ENCODE measurements at places on chromosomes 6 and 20.

DNA sequence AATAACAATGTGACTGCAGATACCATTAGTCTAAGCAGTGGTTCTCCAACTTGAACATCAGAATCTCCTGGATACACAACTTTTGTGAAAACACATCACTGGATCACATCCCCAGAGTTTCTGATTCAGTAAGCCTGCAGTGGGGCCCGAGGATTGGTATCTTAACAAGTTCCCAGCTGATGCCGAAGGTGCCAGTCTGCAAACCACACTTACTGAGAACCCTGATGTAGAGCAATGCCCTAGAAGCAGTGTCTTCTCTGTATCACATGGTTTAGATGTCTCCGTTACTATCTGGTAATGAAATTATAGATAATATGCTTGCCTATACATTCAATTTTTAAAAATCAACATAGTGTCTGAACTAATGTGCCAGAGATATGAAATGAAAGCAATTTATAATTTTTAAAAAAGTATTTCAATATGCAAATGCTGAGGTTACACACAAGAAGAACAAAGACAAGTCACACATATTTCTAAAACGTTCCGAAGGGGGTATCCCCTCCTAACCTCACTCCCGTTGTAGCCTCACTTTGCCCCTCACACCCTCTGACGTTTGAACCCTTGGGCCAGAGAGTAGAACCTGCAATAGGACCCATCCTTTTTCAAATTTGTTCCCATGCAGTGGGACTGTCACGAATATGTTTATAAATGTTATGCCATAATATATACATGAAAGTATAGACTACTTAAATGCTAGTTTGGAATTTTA, 115.4 kb upstream of the SAMD5 start:
- DNase-seq: no peak

DNA sequence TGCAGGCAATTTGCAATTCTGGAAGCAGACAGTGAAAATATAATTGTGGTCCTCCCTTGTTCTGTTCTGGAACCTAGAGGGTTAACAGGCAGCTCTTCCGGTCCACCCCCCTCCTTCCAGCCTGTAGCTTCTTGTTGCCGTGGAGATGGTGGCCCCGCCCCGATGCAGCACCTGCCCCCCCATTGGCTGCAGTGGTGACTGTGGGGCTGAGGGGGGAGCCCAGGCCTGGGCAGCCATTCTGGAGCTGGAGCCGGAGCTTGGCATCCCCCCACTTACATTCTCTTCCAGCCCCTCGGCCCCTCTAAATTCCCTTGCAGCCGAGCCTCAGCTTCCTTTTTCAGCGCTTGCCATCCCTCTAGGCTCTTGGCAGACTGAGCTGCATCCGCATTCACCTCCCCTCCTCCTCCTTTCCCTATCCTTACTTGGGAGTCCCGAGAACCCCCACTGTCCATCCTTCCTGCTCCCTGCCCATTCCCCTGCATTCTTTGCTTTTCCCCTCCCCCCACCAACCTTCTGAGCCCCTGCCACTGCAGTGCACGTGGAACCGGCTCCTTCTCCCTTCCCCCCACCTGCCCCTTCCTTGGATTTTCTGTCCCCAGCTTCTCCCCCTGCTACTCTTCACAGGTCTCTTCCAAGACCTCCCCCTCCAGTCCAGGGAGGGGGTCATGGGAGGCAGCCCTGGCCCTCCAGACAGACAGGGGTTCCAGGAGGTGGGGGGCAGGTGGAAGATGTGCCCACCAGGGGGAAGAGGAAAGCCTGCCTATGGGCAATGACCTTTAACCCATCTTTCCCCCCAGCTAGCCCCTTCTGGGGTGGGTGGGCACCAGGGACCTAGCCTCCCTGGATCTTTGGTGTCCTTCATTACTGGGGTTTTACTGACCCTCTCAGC, 11.4 kb downstream of the SYNGAP1 start:
- no peak for DNase-seq

- DNase-seq: no peak
Measured at GRCh38 chr6:159311618-159312017, 142.4 kb downstream of the FNDC1 start.

DNA sequence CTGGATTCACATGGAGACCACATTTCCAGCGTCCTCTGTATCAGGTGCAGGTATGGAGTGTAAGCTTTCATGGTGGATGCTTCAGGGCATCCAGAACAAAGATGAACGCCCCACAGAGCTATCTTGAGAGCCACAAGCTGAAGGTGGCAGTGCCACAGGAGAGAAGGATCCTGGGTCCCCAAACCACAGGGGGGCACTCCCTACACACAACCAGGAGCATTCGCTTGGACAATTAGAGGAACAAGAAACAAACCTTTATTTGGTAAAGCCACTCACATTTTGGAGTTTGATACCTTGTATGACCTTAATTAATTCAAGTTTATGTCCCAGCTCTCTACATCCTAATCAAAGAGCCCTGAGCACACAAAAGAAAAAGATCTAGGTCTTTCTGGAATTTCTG, 406.3 kb downstream of the PREX1 start:
- no peak for DNase-seq

DNA sequence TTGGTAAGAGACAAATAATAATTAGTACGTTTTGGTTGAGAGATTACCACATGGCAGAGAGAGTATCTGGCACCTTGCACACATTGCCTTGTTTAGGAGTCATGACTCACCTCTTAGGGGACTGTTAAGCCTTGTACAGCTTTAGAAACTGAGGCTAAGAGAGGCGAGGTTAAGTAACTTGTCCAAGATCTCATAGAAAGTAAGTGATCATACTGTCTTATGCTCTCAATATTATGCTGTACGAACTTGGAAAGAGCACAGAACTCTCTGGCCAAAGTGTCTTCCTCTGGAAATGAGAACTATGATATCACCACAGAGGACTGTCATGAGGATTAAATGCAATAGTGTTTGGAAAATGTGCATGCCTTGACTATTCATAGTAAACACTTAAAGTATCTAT, 249.0 kb downstream of the UTRN start:
- DNase-seq: no peak

DNA sequence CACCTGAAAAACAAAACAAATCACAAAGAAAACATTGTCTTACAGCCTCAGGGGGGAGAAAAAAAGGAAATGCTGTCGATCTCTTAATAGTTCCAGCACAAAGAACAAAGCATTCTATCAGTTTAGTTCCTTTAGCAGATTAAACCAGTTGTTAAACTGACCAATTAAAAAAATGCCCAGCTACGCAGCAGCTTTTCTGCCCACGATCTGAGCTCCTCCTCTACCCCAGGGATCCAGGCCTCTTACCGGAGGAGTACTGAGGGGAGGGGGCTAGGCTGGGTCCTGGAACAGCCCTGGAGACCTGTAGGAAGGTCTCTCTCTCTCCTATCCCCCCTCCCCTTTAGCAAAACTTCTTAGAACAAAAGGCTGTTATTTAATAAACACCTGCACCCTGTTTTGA, 13.4 kb downstream of the PTK7 start:
- DNase-seq: no peak

DNA sequence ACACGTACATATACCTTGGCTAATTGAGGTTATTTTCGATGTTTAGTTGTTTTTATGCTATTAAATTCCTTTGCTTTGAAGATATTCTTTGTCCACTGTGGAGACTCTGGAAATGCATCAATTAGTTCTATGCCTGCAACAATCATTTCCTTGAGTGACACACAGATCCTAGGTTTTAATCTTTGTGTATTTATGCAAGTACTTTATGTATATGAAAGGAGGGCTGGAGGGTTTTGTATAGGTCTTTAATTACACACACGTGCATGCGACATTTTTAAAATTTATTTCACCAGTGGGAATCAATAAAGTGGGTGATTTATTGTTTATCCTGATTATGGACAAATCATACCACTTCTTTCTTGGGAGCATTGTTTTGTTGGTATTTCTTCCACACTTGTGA, 57.3 kb downstream of the ZFAND3 start:
- DNase-seq: no peak

DNA sequence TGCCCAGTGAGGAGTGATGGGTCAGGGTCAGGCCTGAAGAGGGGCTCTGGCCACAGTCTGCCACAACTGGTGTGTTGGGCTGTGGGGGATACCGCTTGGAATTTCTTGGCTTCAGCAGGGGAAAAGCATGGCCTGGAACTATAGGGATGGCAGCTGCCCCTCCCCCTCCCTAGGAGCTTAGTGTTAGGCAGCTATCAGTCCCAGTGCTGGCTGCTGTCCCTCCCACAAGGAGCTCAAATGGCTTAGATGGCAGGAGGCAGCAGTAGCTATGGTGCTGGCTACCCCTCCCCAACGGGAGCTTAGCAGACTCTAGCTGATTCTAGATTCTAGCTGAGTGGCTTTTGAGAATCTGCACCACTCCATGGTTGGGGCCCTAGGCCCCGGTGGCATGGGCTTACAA, 414.5 kb upstream of the HSF2 start:
- no peak for DNase-seq

DNA sequence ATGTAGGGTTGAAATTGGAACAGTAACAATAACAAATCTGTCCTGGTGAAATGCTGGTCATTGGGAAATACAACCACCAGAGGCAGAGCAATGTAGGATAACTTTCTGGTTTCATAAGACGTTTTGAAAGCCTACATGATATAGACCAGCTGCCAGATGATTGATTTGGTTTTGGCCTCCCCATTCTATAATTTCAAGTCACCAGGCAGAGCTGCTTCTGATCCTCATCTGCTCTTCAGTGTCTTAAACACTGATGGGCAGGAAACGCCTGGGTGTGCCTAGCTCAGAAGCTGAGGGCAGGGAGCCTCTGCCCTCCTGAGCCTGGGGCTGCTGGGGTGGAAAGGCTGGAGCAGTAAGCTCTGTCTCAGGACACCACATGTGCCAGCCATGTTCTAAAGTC, 24.5 kb downstream of the DHX35 start:
- DNase-seq: no peak

DNA sequence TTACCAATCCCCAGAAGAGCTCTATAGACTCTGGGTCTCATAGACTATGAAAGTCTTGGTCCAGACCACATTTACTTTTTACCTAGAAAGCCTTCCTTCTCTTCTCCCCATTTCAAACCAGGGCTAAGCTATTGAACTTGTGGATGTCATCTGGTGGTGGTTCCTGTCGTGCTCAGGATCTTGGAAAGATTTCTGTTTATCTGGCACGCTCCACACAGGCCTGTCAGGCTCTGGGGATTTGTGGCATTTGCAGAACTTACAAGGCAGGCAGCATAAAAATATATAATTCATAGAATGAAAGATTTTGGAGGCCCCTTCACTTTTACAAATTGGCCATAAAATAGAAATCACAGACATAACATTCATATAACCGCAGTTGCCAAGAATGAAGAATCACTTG, 188.1 kb downstream of the UST start:
- no peak for DNase-seq

GRCh38 chr6:140353536-140353935, 979.1 kb upstream of the CITED2 start:
- no peak for DNase-seq

DNA sequence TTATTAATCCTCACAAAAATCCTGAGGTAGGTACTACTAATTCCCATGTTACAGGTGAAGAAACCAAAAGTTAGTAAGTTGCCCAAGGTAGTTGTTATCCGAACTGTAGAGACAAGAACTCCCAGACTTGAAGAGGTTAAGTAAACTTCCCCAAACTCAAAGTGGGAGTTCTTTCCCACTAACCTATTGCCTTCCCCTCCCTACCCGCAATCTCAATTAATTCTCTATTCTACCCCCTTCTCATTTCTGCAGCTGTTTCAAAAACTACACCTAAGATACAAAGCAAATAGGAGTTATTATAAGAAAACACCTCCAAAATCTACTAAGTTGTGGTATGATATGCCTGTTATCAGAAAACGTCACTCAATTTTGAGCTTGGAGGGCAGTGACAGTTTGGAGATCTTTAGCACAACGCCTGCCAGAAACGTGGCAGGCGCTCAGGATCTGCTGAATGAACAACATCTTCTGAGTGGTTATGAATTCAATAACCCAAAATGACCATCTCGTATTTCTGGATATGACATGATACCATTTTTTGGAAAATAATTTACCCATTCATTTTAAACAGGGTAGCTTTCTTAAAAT, 7.1 kb downstream of the CSNK2A1 start:
- no peak for DNase-seq

- DNase-seq: no peak
Measured at GRCh38 chr6:135434991-135435390, 62.5 kb downstream of the AHI1 start.

GRCh38 chr6:139547804-139548203, 173.4 kb upstream of the CITED2 start:
- no peak for DNase-seq

- DNase-seq: no peak
Measured at GRCh38 chr6:44915111-44915510, 413.0 kb upstream of the RUNX2 start.

DNA sequence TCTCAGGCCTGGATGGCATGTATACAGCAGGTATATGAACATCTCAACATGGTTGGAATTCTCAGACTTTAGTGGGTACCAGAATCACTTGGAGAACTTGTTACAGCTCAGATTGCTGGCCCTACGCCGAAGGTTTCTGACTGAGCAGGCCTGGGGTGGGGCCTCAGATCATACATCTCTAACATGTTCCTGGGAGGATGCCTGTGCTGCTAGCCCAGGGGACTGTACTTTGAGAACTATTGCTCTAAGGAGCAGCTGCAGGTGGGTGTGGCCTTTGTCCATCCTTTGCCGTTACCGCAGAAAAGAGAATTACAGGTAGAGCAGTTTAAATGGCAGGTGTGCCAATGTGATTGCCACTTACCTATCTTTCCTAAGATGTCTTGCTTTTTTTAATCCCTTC, 310.5 kb upstream of the JAG1 start:
- DNase-seq: no peak

DNA sequence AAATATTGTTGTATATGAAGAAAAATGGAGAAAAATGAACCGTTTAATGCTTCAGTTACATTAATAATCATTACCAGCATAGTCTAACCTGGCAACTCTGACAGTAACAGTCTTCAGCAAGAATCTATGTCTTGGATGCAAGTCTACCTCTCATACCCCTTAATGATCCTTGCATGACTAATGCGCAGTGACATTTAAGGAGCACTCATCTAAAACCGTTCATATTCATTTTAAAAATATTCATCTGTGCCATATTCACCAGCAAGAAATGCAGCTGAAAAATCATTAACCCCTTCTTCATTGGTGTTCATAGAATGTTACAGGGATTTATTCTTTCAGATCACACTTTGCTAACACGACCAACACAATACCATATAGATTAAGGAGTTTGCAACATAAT, 227.2 kb upstream of the ASCC3 start:
- no peak for DNase-seq

All from cortex of kidney (tissue), 1 donor.